ENCODE measurements at places on chromosomes 16 and 17. TPM values are rescaled to one million over a fixed set of nuclear protein-coding genes. Genes with fewer than 3 reads are reported as not detected.

The UTP18 gene
- 36.7 TPM for total RNA-seq

The MT1G gene
- 4.0 TPM for total RNA-seq

The UTS2R gene
- total RNA-seq = not detected

The RNFT1 gene
- total RNA-seq = 23.9 TPM

The KRTAP1-5 gene
- not detected for total RNA-seq
